HL-60 (cell line): ENCODE measurements at places on chromosomes 12 and 14.
A peak's percentile ranks its signal among the peaks of the same experiment; 100 is the strongest.

DNA sequence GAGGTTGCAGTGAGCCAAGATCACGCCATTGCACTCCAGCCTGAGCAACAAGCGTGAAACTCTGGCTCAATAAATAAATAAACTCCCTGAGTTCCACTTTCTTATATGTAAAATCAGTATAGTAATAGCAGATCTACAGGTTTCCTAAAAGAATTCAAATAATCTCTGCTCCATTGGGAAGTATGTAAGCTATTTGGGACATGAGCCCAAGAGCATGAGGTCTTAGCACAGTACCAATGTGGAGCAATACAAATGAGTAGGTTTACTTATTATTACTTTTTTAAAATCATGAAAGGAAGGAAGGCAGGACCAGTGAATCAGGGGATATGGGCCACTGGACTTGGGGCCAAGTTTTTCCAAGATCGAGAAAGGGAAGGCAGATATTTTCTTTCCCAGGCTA is 216.9 kb upstream of the DIO2 start:
- DNase-seq, result no peak

DNA sequence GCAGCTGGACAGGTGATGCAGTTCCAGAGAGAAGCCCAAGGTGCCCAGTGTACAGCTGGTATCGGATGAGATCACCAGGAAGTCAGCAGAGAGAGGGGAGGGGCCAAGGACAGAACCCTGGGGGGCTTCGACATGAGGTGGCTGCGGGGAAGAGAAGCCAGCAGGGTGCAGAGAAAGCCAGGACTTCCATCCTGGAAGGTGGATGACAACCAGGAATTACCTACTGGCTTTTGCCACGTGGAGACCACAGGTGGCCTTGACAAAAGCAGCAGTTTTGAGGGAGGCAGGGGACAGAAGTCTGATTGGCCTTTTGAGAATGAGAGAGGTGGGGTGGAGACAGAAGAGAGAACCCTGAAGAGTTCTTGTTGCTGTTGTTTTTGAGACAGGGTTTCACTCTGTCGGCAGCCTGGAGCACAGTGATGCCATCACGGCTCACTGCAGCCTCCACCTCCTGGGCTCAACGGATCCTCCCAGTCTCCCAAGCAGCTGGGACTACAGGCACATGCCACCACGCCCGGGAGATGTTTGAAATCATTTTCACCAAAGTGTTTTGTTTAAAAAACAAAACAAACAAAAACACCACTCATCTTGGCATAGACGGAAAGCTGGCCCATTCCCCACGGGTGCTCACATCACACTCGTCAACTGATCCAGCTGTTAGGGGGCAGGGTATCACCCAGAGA is 35.2 kb downstream of the CDC42BPB start:
- no peak for DNase-seq

- no peak for DNase-seq
These were observed 24.0 kb downstream of the TTC9 start for GRCh38 chr14:70665448-70666360.

GRCh38 chr14:86521843-86522242 is 991.9 kb downstream of the FLRT2 start:
- DNase-seq, result no peak

DNA sequence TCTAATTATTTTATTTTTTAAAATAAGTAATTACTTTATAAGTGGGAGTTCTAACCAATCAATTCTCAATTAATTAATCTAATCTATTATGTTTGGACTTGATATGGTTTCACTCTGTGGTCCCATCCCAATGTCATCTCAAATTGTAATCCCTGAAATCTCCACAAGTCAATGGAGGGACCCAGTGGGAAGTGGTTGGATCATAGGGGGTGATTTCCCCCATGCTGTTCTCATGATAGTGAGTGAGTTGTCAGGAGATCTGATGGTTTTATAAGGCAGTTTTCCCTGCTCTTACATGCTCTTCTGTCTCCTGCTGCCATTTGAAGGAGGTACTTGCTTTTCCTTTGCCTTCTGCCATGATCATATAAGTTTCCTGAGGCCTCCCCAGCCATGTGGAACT is 836.1 kb downstream of the GALC start:
- no peak for DNase-seq

DNA sequence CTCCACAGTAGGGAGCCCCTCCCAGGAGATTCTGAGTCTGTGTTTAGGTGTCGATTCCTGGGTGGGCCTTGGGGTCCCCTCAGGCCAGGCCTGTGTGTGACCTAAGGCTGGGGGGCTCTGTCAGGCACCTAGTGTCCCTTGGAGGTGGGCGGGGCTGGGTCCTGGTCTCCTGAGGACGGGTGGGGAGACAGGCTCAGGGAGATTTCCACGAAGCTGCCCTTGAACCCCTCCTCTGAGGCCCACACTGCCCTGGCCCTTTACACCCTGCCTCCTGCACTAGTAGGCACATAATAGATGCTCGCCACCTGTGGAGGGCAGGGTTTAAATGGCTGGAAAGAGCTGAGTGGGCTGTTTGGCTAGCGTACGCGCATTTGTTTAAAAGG is 32.9 kb downstream of the MEG3 start:
- no peak for DNase-seq

- DNase-seq, result peak; percentile 23
These were observed at the start of gene WIF1 for GRCh38 chr12:65121049-65121955. Gene WIF1 (minus strand): TSS chr12:65121305. CDS start chr12:65121191, 114 bp downstream.

- no peak for DNase-seq
These were observed at the start of gene GYS2 for GRCh38 chr12:21604245-21605101. Gene GYS2 (minus strand): TSS chr12:21604847. CDS start chr12:21604592, 255 bp downstream.

GRCh38 chr14:99899578-99900178 is 106.5 kb downstream of the EML1 start:
- DNase-seq, result no peak

DNA sequence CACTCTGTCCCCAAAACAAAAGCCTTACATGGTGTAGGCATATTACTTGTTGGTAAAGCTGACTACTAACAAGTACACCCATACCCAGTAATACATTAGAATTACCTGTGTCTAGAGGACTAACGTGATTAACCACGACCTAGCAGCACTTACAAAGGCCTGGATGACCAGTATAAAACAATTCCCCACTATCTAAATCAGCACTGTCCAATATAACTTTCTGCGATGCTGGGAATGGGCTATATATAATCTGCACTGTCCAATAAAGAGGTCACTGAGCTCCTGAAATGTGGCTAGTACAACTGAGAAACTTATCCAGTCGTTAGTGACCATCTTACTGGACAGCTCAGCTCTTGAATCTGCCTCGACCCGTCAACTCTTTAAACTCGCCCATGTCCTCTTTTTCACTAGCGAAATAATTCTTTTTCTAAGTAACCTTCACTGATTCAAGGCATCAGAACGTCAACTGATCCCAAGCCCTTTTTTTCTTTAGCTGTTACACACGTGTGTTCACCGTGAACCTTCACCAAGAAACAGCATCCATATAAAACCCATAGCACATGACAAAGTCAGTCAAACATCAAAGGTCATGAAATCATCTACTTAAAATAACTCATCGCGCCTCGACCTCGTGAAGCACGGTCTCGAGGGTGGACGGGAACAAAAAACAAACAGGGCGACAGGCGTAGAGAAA is 905 bp upstream of the CIPC start:
- DNase-seq, result no peak

GRCh38 chr14:66383771-66384170 is 102.4 kb upstream of the CCDC196 start:
- no peak for DNase-seq

DNA sequence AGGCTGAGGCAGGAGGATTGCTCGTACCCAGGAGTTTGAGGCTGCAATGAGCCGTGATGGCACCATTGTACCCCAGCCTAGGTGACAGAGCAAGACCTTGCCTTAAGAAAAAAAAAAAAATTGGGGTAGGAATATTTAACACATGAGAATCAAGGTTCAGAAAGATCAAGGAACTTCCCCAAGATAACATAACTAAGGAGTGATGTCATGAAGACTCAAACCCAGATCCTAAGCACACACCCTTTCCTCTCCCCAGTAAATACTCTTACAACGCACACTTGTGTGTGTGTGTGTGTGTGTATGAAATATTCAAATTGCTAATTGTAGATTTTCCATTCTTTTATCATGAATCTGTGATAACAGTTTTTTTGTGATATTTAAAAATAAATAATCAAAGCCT is 90.6 kb upstream of the NUDT4 start:
- no peak for DNase-seq

GRCh38 chr14:38206689-38207376 is 871 bp upstream of the SSTR1 start:
- DNase-seq, result no peak

DNA sequence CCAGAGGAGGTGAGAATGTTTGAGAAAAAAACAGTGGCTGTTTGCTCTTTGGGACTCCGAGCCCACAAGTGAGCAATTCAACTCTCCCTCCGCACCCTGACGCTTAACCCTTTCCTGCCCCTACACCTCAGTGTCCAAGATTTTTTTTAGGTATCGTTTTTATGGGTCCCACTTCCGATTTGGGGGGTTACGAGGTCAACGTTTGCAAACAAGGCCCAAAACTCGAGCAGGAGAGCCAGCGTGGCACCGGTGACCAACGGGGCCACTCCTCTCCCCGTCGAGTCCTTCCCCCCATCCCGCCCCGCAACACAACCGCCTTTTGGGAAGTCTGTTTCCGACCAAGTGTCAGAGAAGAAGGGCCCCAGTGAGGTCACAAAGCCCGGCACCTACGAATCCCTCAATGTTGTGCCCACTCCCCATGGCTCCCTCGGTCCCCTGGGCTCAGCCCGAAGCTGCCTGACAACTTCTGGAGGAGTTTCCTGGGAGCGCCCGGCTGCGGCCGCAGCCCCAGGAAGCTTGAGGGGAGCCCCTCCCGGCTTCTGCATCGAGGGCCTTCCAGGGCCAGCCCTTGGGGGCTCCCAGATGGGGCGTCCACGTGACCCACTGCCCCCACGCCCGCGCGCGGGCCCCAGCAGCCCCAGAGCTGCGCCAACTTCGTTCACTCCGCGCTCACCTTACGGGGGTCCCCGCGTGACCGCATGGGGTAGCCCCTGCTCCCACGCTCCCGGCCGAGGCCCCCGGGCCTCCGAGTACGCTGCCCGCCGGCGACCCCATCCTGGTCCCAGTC is 1.2 kb downstream of the CDK2AP1 start:
- peak; percentile 37 for DNase-seq

- peak; percentile 36 for DNase-seq
These were observed 56.3 kb downstream of the SPTB start for GRCh38 chr14:64823305-64823861.

DNA sequence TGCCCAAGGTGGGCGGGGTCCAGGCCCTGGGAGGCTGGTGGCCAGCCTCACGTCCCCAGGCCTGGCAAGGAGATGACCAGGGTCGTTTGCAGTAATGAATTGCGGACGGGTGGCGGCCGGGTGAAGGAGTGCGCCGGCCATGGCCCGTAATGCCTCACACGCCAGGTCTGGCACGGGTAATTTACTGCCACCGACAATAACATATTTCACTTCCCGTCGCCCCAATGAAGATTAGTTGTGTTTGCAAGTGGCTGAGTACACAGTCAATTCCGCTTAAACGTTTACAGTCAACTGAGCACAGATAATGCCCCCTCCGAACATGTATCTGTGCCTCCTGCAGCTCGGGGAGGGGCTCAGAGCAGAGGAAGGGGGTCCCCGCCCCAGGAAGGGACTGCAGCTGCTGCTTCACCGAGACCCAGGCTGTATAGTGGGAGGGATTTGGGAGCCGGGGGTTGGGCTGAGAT is 48.3 kb downstream of the MVK start:
- no peak for DNase-seq

- DNase-seq, result no peak
These were observed 70.4 kb upstream of the CMKLR1 start for GRCh38 chr12:108409481-108409880.

GRCh38 chr12:49287876-49288275 is 7.1 kb upstream of the PRPH start:
- no peak for DNase-seq

DNA sequence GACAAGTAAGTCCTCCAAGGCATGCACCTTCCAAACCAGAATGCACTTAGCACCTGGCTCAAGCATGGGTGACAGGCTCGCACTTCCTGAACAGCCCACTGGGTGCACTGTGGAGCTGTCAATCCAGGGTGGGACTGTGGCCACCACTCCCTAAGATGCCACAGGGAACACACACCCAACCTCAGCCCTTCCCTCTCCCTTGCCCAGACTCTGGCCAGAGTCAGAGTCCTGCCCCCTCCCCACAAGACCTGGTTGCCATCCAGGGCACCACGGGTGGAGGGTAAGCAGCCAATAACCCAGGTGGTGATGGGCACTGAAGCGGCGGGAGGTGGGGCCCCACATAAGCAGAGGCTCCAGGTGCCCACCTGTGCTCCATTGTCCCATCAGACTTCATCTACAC is 160.6 kb downstream of the MYRFL start:
- DNase-seq, result peak; percentile 1

DNA sequence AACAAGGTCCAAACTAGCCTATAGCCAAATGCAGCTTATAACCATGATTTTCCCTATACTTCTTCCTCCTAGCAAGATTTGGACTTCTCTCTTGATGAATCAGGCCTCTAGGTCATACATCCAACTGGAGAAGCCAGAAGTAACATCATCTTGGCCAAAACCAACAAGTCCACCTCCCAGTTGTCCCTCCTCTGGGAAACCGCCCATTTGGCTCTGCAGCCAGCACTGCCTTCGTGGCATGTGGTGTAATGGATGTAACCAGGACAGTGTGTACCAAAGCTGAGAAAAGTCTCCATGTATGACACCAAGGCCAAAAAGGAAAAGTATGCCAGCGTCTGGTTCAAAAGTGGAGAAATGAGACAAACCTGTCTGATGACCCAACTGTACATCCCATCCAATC is 59.3 kb upstream of the VASH1 start:
- DNase-seq, result no peak

GRCh38 chr12:123139926-123140675 is 10.8 kb downstream of the PITPNM2 start:
- no peak for DNase-seq

- DNase-seq, result no peak
These were observed 21.6 kb upstream of the TMEM229B start for GRCh38 chr14:67510121-67510520.

DNA sequence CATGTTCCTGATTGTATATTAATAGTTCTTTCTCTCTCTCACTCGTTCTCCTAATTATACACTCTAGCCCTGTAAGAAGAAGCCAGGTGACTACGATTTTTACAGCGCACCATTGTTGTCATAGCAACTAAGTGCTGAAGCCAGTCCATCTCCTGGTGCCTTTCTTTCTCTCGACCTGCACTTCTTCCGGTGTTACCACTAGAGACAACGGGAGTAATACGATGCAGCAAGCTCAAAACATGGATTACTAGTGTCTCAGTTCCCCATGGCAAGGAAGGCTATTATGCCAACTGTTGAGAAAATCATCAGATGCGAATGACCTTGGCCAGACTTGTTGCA is 40.8 kb upstream of the DCD start:
- no peak for DNase-seq

DNA sequence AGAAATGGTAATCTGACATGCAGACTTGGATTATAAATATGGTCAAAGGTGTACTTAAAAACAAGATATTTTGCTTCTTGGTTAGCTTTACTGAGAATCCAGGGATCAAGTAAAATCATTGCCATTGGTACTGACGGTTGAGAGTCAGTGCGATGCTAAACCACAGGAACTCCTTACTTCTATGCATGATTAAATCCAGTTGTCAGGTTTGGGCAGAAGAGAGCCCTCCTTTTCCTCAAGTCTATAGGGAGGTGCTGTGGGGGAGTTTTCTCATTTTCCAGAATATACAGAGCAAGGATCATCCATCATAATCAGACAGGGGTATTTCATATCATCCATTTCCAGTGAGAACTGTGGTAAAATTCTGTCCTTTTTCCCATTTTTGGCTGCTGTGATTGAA is 839.1 kb downstream of the NRXN3 start:
- no peak for DNase-seq
